Prostate gland (tissue), 2 donors: ENCODE measurements at places on chromosomes 7 and 10.

- no peak for DNase-seq
Measured at GRCh38 chr10:80122746-80123145, 9.8 kb upstream of the PLAC9 start.

- DNase-seq = no peak
Measured at GRCh38 chr10:104351061-104351702, 2.5 kb upstream of the CFAP58 start.

GRCh38 chr7:31494421-31494820, 19.5 kb upstream of the ITPRID1 start:
- DNase-seq = no peak

DNA sequence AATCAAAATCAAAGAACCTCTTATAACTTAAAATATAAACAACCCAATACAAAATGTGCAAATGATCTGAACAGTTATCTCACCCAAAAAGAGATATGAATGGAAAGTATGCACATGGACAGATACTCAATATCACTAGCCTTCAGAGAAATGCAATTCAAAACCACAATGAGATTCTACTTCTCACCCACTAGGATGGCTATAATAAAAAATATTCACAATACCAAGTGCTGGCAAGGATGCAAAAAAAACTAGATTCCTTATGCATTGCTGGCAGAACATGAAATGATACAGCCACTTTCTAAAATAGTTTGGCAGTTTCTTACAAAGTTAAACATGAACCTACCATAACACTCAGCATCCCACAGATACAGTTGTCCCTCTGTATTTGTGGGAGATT, 130.1 kb upstream of the LRRN3 start:
- DNase-seq = no peak

- no peak for DNase-seq
Measured at GRCh38 chr10:88243836-88244730, 339.0 kb downstream of the RNLS start.

GRCh38 chr7:18401757-18402156, 93.8 kb upstream of the HDAC9 start:
- DNase-seq = no peak

GRCh38 chr7:17530741-17531421, 232.4 kb downstream of the AHR start:
- DNase-seq = no peak

DNA sequence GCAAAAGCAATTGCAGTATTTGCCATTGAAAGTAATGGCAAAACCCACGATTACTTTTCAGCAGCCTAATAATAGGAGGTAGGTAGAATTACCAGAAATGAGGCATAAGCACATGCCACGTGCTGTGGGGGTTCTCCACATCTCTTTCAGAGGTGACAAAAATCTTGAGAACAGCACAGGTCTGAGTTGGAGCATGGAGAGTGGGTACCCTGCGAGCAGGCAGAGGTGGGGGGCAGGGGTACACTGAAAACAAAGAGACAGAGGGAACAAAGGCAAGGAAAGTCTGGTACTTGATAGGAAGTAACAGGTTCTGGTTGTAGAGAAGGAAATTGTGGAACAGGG, 75.9 kb downstream of the FAM107B start:
- no peak for DNase-seq

GRCh38 chr10:111203615-111204014, 126.8 kb downstream of the ADRA2A start:
- no peak for DNase-seq

DNA sequence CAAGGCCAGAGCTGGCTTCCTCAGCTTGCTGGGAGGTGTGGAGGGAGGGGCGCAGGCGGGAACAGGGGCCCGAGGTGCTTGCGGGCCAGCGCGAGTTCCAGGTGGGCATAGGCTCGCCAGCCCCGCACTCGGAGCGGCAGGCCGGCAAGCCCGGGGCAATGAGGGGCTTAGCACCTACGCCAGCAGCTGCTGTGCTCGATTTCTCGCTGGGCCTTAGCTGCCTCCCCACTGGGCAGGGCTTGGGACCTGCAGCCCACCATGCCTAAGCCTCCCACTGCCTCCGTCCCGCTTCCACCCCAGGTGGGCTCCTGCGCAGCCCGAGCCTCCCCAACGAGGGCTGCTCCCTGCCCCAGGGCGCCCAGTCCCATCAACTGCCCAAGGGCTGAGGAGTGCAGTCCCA, 25.9 kb upstream of the MAT1A start:
- no peak for DNase-seq

- DNase-seq = no peak
Measured at GRCh38 chr10:26455567-26456315, 17.6 kb downstream of the APBB1IP start.

DNA sequence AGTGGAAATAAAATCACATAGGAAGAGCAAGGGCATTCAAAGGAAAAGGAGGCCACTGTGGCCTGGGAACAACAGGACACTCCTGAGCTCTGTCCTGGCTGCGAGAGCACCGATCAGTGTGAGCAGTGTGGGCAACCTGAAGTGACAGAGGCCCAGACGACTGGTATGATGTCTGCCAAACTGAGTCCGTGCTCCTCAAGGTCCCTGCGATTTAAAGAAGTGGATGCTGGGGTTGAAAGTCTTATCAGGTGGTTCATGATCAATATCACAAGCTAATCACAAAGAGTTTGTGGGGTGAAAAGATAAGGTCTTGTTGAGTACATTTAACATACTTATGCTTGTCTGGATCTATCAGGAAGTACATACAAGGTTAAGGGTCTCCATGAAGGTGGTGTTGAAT, 176.5 kb downstream of the ZNF438 start:
- no peak for DNase-seq

- DNase-seq = no peak
Measured at GRCh38 chr10:131638880-131639278, 261.9 kb upstream of the PPP2R2D start.

GRCh38 chr7:116518961-116519360, 5.9 kb upstream of the CAV1 start:
- no peak for DNase-seq

DNA sequence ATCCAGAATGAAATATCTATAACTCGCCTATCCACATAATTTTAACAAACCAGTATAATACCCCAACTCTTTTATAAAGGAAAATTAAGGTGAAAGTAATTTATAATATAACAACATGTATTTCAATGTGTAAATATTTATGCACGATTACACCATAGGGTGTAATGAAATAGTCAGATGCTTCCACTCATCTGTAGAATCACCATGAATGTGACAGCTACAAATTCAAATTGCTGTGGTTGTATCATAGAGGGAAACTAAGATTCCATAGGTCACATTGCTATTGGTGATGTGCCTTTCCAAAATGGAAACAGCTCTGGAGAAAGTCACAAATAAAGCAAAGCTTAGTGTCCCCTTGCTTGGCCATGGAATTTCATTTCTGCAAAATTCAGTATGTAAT, 95.7 kb downstream of the CPED1 start:
- DNase-seq = no peak

DNA sequence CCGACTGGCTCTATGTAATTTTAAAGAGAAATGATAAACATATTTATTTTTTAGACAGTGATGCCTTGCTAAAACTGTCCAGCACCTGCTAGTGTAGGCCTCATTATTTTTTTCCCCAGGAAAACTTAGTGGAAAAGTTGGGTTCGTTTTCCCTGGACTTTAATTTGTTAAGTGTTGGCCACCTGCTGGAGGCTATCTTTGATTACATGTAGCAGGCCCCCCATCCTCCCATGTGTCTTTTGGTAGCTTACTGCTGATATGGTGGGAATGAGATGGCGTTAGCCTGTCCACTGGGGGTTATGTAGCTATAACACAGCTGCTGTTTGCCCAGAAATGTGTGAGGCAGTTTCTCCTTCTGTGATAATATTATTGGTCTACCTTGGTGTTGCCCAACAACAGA, 265.0 kb downstream of the SORCS3 start:
- no peak for DNase-seq

GRCh38 chr7:140391634-140392033, 6.7 kb downstream of the SLC37A3 start:
- DNase-seq = no peak

GRCh38 chr7:133253519-133253875, 619 bp downstream of the EXOC4 start:
- DNase-seq = peak; percentile 6
